Progenitor cell of endocrine pancreas (in vitro differentiated cells): ENCODE measurements at places on chromosomes 7 and 10.

- DNase-seq, result no peak
Measured at GRCh38 chr7:114302858-114303257, 111.8 kb upstream of the FOXP2 start.

DNA sequence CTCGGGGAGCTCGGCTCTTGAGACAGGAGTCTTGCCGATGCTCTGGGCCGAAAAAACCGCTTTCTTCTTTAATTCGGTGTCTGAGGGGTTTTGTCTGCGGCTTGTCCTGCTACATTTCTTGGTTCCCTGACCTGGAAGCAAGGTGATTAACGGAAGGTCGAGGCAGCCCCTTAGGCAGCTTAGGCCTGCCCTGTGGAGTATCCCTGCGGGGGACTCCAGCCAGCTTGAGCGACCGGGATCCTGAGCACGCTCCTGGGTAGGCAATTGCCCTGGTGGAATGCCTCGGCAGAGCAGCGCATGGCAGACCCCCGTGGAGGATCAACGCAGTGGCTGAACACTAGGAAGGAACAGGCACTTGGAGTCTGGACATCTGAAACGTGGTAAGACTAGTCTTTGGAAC lies 30.5 kb upstream of the GHITM start:
- DNase-seq, result no peak

GRCh38 chr10:132544744-132545658 lies 7.4 kb downstream of the INPP5A start:
- no peak for DNase-seq

DNA sequence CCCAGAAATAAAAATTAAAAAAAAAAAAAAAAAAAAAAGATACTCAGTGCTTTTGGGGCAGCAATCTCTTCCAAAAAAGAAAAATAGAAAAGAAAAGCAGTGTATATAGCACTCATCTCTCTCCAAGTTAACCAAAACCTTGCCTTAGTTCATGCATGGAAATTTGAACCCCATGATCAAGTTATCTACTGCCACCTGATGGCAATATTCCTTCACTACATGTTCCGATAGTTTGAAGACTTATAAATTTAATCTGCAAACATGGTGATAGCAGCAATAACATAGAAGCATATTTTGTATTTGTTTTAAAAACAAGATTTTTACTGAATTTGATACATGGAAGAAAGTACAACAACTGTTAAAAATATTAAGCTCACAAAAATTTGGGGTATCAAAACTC lies 48.6 kb upstream of the SLIT1 start:
- no peak for DNase-seq

- DNase-seq, result no peak
Measured at GRCh38 chr10:71068861-71069271, 143.5 kb upstream of the UNC5B start.

DNA sequence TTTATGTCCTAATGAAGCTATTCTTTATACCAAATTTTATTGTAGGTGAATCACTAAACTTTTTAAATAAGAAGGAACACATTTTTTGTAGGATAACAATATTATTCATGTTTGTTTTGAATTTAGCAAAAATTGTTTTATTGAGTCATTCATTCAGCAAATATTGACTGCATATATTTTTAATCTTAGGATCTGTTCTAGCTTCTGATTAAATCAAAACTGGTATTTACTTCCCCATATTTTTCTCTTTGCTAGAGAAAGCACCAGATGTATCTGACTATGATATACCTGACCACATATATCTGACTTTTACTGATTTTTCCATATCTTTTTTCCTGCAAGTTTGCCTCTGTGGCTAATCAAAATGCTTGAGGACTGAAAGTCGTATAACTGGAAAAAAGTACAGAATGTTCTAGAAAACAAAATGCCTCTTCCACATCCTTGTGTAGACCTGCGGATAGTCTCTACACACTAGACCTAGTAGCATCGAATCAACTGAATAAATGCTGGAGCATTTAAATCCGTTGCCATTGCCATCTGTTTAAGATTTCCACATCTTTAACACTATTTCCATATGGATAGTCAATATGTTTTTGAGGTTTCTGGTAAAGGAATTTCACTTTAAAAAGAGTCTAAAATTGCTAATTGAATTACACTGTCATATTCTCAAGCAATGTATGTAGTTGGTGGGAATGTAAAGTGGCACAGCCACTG lies 594.7 kb downstream of the KCNMA1 start:
- DNase-seq, result no peak

GRCh38 chr10:113350311-113351040 lies 202.4 kb upstream of the HABP2 start:
- DNase-seq, result no peak

- DNase-seq, result no peak
Measured at GRCh38 chr7:133698127-133698526, 429.0 kb upstream of the LRGUK start.

GRCh38 chr7:26667514-26668133 lies 196.8 kb downstream of the SKAP2 start:
- DNase-seq, result peak; percentile 59

DNA sequence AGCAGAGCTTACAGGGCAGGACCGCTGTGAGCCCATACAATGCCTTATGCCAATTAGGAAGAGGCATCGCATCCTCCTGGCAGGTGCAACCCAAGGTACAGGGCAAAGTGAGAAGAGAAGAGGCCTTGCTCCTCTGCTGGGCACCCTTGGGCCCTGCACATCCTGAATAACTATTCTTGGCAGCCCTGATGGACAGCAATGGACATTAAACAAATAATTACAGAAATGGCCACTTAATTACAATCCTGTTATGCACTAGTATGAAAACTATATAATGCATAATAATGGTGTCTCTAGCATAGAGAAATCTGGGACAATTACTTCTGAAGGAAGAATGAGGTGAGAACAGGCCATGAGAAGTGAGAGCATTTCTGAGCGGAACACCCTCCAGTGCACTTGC lies 83.5 kb downstream of the PLPP4 start:
- no peak for DNase-seq

DNA sequence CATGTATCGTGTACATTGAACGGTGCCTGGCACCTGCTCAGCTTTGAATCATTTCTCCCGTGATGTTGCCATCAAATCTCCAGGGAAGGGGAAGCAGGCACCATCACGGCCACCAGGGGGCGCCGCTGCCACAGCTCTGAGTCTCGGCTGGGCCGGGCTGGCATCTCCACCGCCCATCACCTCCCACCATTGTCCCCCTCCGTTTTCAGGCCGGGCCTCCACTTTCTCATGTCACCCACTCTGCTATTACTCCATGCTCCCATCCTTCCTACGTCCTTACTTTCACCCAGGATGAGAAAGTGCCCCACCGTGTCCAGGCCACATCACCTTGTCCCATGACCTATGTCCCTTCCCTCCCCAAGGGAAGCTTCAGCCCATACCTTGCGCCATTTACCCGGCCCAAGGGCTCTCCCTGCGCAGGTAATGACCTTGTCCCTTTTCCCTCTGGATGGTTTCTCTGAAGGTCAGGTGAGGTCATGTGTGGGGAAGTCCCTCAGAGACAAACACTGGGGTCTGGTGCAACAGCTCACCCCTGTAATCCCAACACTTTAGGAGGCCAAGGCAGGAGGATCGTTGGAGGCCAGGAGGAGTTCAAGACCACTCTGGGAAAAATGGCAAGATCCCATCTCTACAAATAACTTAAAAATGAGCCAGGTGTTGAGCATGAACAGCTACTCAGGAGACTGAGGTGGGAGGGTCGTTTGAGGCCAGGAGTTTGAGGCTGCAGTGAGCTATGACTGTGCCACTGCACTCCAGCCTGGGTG lies 31.8 kb upstream of the OCM2 start:
- DNase-seq, result peak; percentile 81

DNA sequence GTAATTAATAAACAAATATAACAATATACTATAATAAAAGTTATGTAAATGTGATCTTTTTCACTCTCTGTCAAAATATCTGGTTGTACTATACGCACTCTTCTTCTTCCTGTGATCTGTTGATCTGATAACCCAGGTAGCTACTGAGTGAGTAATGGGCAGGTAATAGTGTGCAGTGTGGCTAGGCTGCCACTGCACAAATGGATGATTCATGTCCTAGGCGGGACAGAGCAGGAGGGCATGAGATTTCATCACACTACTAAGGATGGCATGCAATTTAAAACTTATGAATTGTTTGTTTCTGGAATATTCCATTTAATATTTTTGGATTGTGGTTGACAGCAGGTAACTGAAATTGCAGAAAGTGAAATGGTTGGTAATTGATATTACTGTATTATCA lies 44.5 kb downstream of the TAS2R16 start:
- no peak for DNase-seq

GRCh38 chr7:30041526-30042269 lies 13.5 kb downstream of the PLEKHA8 start:
- no peak for DNase-seq

- no peak for DNase-seq
Measured at GRCh38 chr10:91924212-91925021, 847 bp downstream of the BTAF1 start.

- peak; percentile 44 for DNase-seq
Measured at GRCh38 chr10:70672165-70673042, at the start of gene ADAMTS14. Gene ADAMTS14, plus strand, starts transcription at chr10:70672506. Its CDS starts 297 bp downstream, at chr10:70672803.

GRCh38 chr10:19120381-19120908 lies 71.8 kb downstream of the MALRD1 start:
- DNase-seq, result no peak

GRCh38 chr10:84987039-84987438 lies 658.6 kb downstream of the CCSER2 start:
- no peak for DNase-seq

- DNase-seq, result no peak
Measured at GRCh38 chr7:129453510-129454248, 19.4 kb downstream of the STRIP2 start.

DNA sequence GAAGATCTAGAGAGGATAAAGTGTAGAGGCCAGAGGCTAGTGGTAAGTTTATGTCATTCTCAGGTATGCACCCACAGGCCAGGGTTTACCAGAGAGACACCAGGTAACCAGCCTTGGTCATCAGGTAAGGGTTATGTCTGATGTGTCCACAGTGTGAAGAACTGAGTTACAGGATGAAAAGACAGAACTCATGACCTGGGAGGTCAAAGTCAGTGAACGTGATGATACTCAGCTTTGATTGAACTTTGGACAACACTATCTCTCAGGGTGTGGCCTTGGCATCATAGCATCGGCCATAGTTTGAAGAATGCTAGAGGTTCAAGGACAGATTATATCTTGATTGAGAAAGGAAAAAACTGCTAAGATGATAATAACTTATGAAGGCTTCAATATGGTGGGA lies 37.5 kb downstream of the MGAM start:
- no peak for DNase-seq

DNA sequence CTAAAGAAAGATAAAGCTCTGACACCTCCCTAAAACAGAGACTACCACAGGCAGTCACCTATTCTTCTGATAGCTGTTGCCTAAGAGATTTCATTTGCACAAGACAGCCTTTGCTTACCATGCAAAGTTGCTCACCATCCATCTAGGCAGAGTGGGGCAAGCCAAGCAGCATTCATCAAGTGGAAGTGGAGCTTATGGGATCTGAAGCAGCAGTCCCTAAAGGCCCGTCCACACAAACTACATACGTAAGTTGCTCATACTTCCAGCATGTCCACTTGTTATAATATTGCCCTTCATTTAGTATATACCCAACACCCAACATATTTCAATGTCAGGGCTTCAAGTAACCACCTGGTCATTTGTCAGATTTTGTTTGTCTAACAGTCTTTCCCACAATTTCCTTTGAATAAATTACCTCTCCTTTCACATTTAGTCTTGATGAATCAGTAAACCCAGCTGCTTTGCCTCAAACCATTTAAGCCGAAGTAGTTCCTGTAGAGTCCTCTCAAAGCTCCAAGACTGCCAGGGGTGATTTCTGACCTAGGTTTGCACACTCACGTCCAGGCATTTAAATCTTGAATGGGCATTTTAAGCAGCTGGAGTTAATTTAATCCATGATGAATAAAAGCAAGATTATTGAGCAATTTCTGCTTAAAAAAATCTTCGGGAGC lies 67.9 kb downstream of the ATAD1 start:
- no peak for DNase-seq

DNA sequence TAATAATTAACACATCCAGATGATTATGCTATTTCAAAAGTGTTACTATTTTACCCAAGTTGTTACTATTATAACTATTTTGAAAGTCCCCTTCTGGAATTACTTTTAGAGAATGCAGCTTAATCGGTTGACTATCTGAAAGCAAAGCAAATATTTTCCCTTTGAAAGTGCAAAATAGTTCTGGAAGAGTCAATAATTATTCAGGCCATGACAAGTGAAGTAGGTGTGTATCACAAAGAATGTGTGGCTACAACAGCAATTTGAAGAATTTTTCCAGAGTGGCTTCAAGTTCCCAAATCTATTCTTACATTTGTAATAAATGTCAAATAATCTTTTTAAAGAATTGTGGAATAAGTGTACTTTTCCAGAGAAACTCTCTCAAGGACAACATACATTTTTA lies 42.8 kb downstream of the RNLS start:
- DNase-seq, result no peak

GRCh38 chr10:25398680-25399079 lies 223.9 kb downstream of the GPR158 start:
- no peak for DNase-seq

DNA sequence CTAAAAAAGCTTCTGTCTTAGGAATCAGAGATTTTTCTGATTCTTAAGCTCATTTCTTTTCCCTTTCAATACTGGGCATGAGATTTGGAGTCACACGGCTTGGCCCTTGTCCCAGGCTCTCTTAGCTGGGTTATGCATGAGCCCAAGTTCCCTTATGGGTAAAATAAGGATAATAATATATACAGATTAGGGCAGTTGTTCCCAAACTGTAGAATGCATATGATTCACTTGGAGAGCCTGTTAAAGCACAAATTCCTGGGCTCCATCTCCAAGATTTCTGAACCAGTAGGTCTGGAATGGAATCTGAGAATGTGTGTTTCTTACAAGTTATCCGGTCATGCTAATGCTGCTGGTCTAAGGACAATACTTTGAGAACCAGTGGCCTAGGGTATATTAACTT lies 154.0 kb downstream of the REEP3 start:
- DNase-seq, result no peak

DNA sequence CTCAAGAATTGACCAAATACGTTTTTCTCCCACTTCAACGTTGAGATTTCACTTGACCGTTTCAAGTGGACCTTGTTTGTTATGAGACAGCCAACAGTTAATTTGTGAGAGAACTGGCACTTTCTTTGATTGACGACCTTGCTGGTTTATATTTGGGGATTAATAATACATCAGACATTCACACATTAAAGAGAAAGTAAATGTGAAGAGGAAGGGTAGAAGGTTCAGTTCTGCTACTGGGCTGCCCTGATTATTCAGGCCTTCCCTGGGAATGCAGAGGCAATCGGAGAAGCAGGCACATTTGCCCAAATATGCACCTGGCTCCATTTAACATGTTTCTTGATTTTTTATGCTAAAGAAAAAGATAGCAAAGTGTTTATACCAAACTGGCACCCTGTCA lies 114.1 kb downstream of the POU6F2 start:
- DNase-seq, result no peak

GRCh38 chr10:125549653-125550052 lies 133.3 kb downstream of the TEX36 start:
- DNase-seq, result no peak
